AG09309 (cell line): ENCODE measurements at places on chromosomes 5 and 9.

- peak; percentile 83 for DNase-seq
These were observed 4.8 kb upstream of the TMEM171 start for GRCh38 chr5:73115399-73116051.

- no peak for DNase-seq
These were observed 4.4 kb upstream of the QSOX2 start for GRCh38 chr9:136249877-136250559.

- DNase-seq, result no peak
These were observed 43.2 kb downstream of the RGMB start for GRCh38 chr5:98816582-98817222.

DNA sequence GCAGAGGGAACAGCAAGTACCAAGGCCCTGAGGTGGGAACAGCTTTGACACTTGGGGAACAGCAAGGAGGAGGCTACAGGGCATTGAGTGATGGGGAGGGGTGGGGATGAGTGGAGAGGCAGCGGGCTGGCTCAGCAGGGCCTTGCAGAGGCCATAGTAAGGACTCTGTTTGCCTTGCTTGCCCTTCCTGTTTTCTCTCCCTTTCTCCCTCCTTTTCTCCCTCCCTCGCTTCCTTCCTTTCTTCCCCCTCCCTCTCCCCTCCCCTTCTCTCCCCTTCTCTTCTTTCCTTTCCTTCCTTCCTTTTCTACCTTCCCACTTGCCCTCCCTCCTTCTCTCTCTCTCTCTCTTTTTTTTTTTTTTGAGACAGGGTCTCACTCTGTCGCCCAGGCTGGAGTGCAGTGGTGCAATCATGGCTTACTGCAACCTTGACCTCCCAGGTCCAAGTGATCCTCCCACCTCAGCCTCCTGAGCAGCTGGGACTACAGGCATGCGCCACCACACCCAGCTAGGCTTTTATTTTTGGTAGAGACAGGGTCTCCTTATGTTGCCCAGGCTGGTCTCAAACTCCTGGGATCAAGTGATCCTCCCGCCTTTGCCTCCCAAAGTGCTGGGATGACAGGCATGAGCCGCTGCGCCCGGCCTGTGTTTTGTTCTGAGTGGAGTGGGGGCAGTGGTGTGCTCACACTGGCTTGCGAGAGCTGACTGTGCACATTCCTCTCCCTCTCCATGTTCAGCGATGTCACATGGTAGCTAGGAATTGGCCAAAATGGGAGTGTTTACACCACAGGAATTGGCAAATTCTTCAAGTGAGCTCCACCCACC lies 17.1 kb downstream of the IER5L start:
- DNase-seq, result no peak

DNA sequence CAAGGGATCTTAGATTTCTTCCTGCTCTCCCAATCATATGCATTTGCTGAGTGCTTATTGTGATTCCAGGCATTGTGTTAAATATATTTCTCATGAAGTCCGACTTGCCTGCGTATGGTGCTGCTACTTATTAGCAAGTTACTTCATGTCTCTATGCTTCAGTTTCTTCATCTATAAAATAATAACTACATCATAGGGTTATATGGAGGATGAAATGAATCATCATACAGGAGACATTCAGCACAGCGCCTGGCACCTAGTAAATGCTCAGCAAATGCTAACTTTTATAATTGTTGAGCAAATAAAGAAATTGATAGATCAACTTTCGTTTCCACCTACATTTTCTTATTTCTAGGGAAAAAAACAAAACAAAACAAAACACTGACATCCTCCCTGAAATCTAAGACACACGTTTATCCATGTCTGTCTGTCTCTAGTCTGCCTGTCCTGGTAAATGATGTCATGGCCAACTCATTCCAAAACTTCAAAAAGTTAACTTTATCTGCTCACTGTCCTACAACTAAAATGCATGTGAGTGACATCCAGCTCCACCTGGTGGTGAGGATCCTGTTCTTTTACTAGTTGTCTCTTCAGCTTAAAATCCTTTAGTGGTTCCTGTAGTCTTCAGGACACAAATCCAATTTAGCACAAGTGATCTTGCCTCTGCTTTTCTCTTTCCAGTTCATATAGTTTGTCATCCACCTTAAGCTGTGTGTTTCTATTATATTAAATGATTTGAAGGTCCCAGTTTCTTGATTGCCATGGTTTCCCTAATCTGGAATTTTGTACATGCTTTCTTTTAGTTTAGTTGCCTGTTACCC lies 27.7 kb downstream of the PPP3R2 start:
- peak; percentile 11 for DNase-seq

DNA sequence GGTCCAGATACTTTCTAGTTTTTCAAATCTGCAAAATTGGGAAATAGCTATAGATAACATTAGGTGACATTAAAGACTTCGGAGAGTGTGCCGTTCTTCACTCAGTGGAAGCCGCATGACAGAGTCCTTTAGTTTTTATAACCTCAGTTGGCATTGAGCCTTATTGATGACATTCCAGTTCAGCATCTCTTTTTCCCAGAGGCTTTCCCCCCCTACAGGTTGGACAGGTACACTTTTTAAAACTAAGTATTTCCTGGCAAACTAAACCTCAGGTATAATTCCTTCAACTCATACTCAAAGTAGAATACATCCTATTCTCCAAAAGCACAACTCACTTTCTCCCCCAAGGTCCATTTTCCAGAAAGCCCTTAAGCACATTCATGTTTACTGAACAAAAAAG lies 58.7 kb downstream of the SLC46A2 start:
- no peak for DNase-seq

GRCh38 chr5:8590959-8591358 lies 722.0 kb downstream of the MTRR start:
- no peak for DNase-seq

DNA sequence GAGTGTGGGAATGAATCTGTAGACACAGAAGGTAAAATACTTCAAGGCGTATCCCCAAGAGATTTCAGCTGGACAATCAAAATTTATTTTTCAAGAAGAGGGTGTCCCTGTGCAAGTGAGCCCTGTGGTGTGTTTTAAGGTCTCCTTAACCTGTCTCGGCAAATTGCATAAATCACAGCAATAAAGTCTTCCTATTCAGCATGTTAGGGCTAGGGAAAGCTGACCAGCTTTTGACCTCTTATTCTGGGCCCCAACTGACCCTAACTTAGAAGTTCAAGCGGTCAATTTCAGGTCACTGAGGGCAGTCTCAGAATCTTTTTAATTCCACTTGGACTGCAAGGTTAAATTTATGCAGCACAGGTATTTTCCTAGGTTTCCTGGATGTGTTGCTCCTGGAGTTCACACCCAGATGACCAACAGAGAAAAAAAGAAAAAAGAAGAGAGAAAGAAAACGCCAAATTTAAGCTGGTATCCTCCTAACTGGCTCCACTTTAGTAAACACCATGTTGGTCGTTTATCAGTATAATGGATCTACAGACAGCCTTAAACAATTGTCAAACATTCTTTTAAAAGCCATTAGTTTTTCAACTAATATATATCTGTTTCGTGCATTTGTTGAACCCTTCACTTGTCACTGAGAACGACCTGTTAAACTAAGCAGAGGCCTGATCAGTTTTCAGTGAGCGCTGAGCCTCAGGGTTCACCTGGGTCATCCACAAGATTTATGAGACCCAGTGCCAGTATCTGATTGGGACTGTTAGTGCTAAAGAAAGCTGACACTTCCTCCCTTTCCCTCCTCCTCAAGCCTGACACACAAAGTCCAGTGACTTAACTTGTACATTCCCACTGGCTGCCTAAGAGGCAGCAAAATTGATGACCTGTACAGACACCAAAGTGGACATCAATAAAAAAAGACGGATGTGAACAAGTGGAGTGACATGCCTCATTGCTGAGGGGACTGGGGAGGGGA lies 546.1 kb downstream of the NR2F1-AS1 start:
- no peak for DNase-seq

DNA sequence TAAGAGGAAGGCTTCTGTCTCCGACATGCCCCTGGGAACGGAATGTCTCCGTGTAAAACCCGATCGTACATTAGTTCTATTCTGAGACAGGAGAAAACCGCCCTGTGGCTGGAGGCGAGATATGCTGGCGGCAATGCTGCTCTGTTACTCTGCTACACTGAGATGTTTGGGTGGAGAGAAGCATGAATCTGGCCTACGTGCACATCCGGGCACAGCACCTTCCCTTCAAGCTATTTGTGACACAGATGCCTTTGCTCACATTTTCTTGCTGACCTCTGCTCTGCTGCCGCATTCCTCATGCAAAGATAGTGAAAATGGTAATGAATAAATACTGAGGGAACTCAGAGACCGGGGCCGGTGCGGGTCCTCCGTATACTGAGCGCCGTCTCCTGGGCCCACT lies 2.2 kb upstream of the DPP7 start:
- DNase-seq, result no peak
